Sciatic nerve (tissue), 2 donors: ENCODE measurements at places on chromosomes 11 and 22.

GRCh38 chr11:5604896-5605295 is 8.5 kb downstream of the TRIM6 start:
- DNase-seq: no peak

GRCh38 chr11:67530282-67530592 is 7.0 kb upstream of the CABP2 start:
- DNase-seq: no peak

GRCh38 chr11:57399221-57399620 is 8.8 kb upstream of the PRG2 start:
- DNase-seq: no peak

- peak; percentile 84 for DNase-seq
Measured at GRCh38 chr22:23180301-23180892, at the start of gene BCR. BCR (plus strand) TSS chr22:23180509; CDS start chr22:23180961, 452 bp downstream.

DNA sequence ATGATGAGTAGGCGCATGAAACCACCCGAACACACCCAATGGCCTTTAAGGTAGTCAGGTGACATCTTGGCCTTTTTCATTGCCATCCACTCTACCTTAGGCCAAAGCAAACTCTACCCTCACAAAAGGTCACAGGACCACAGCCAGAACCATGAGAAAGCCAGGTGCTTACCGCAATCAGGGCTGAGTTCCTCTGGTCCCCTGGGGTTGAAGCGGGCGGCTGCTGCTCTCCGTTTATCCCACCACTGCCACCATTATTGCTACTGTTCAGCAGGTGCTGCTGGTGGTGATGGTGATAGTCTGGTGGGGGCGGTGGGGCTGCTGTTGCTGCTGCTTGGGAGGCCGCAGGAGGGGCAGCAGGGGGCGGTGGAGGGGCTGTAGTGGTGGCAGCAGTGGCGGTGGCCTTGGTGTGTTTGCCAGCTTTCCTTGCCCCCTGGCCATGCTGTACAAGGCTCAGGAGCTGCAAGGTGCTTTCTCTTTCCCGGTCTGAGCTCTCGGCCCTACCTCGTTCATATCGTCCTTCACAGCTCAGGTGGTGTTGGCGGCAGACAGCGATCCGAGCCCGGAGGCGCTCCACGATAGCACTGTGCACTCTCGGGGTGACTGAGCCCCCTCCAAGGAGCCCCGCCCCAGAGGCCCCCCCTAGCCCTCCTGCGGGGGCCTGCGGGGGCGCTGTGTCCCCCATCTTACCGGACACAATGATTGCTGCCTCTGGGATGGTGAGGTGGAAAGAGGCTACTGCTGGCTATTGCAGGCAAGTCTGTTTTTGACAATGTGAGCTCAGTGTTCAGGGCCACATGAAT is 1.6 kb downstream of the MAML2 start:
- peak; percentile 76 for DNase-seq

DNA sequence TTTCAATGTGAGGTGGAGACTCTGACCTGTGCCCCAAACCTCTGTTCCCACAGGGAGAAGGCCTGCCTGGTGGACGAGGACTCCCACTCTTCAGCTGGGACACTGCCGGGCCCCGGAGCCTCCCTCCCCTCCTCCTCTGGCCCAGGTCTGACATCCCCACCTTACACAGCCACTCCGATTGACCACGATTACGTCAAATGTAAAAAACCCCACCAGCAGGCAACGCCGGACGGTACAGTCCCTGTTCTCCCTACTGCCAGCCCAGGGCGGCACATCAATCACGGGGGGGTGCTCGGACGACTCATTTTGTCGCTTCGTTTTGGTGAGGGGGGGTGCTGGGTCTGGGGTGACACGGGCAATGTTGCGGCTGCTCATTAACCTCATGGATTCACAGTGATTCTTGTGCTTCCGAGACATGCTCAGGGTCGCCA is 83.3 kb upstream of the SUSD2 start:
- DNase-seq: peak; percentile 50

DNA sequence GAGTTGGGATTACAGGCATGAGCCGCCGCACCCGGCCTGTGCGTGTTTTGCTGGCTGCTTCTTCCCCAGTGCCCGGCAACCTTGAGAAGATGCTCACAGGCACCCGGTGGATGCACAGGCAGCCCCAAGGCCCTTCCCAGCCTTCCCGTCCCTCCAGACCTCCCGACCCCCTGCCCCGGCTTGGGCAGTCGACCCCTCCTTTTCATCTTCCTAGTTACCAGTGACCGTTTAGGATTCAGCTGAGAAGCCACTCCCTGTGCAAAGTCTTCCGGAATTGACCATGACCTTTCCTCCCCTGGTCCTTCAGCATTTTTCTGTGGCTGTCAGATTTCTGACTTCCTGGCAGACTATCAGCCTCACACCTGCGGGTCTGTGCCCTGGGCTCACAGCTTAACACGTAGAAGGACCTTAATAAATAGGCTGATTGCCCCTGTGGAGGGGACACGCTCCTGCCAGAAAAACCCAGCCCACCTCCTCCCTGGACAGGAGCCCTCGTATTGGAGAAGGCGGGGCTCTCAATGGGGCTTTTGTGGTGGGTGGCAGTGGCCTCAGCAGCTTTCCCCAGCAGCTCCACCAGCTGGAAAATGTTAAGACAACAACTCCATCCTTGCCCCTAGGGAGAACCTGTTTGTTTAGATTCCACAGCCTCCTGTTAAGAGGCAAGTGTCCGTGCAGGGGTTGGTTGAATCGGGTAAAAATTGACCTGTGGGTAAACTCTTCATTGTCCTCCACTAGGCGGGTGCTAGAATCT is 10.4 kb upstream of the ANO1 start:
- no peak for DNase-seq

- DNase-seq: peak; percentile 72
Measured at GRCh38 chr11:94897330-94897768, 76.0 kb downstream of the CWC15 start.

- DNase-seq: no peak
Measured at GRCh38 chr11:76453248-76453647, 8.4 kb downstream of the EMSY start.

DNA sequence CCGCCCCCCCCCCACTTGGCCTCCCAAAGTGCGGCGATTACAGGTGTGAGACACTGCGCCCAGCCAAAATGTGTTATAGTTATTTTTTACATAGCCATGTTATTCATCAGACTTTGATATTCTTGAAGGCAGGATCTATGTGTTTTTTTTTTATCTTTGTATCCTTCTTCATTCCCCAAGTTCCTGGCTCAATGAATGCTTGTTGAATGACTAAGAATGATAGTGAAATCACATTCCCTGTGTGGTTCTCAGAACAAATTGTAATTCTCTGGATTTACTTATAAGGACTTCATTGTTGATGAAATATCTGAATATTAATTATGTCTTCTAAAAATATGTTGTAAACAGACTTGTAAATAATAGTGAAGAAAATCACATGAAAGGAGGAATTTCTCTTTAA is 33.5 kb downstream of the MMP7 start:
- no peak for DNase-seq
